HepG2 (cell line): ENCODE measurements at places on chromosomes 7 and 10.

DNA sequence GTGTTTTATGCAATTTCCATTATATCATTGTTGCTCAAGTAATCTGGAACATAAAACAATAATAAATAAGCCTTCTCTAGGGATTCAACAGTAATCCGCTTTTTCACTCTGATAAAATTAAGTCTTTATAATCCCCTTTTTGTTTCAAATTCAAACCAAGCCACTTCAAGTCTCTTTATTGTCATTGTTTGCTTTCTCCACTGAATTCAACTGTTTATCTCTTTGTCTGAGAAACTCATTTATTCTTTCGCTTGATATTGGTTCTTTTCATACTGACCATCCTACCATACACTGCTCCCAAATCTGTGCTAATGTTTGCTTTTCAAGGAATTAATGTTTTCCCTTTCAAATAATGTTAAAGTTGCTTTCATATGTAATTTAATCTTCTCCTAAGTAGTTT is 550.4 kb upstream of the PCDH15 start:
- no peak for DNase-seq

- DNase-seq = no peak
Observed at GRCh38 chr10:75803816-75804552, 372.6 kb downstream of the LRMDA start.

GRCh38 chr10:115974816-115975430 is 298.1 kb downstream of the GFRA1 start:
- DNase-seq = no peak

DNA sequence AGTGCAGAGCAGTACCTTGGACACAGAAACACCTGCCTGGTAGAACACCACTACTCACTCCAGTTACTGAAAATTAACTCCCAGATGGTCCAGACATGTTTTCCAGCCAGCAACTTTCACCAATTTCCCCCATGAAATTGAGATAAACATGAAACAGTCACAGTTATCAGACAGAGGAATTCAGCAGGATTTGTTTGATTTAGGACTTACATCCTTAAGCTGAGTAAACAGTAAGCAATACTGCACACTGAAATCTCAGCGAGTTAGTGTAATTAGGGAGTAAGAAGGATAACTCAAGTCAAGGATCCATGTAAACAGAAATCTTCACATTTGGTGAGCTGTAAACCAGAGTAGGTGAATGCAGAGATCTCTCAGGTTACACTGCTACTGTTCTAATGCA is 353.5 kb downstream of the ELMO1 start:
- peak; percentile 41 for DNase-seq

DNA sequence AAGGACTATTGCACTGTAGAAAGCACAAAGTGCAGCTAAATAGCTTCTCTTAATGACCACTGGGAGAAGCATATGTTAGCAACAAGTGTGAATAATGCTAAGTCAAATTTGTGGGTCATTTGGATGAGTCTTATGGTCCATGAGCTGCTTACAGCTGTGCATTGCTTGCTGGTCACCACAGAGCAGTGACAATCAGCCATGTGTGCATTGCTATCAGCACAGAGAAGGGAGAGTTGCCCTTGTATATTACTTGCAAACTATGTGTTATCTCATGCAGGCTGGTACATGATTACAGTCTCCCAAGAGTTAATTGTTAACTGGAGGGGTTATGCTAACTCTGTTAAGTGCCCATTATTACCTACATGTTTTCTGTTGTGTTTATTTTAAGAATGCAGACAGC is 25.7 kb downstream of the MRPS33 start:
- DNase-seq = peak; percentile 61

DNA sequence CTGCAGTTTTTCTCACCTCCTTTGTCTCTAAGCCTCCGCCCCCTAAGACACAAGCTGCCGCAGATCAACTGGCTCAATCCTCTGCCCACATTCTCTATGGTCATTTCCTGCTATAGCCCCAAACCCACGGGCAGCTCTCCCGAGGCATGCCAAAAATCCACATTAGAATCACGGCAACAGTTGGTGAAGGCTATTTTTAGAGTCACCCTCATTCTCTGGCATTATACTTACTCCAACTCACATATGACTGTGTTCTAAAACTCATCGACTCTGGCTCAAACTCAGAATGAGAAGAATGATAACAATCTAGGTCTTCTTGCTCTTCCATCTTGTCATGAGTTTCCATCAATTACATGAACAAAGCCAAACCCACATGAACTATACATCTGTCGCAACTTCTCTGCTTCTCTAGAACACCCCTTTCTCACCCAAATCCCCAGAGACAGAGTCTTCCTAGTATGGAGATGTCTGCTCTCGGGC is 10.9 kb upstream of the KIAA1549 start:
- DNase-seq = no peak

DNA sequence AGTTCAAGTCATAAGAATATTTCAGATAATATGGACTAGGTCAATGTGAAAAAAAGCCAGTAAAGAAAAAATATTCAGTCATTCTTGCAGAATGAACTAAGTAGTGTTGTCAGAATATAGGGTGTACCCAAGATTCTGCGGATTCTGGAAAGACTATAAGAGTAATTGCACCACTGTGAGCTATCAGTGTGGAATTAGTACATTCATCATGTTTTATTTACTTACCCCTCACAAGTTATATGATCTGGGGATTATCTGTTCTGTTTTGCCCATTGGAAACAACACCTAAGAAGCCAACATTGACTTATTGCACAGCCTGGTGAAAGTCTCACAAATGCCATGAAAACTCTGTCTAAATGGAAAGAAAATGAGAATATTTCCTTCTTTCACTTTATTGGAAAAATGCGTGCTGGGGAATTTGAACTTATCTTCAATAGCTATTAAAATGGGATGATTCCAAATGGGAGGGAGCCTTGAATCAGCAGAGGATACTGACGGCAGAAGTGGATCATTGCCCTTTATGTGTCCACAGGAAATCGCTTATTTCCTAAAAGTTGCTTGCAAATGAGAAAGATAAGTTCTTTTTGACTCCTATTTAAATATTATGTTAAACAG is 563.3 kb upstream of the POM121L12 start:
- no peak for DNase-seq

- DNase-seq = no peak
Observed at GRCh38 chr7:83514977-83515376, 134.0 kb downstream of the SEMA3E start.

- DNase-seq = no peak
Observed at GRCh38 chr10:84314275-84314674, 14.1 kb upstream of the CCSER2 start.

- no peak for DNase-seq
Observed at GRCh38 chr7:81709836-81710235, 60.0 kb downstream of the HGF start.

- DNase-seq = no peak
Observed at GRCh38 chr10:16832351-16833080, 15.3 kb upstream of the RSU1 start.

GRCh38 chr10:130545697-130546096 is 409.5 kb downstream of the GLRX3 start:
- DNase-seq = no peak

DNA sequence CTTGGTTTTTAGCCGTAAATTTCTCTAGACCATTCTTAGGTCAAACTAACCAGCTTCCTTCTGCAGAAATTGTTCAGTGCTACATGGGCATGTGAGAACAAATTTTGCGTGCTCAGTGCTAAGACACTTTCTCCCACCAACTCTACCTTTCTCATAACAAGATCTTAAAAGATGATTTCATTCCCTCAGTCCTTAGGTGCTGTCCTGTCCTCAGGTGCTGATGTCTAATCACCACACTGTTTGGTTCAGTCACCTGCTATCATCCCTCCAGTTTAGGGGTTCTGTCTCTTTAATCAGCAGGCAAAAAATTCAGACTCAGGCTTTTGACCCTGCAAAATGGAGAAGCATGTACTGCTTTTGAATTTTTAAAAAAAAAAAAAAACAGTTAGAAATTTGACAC is 227.5 kb upstream of the YAE1 start:
- no peak for DNase-seq

GRCh38 chr10:71873582-71874211 is 22.6 kb upstream of the PSAP start:
- DNase-seq = no peak

GRCh38 chr10:60041489-60042133 is 135.3 kb upstream of the CCDC6 start:
- DNase-seq = no peak

- no peak for DNase-seq
Observed at GRCh38 chr10:115092555-115093285, 445 bp upstream of the ATRNL1 start.

GRCh38 chr10:51705774-51706173 is 6.4 kb upstream of the CSTF2T start:
- DNase-seq = no peak

GRCh38 chr7:105596866-105597265 is 15.6 kb upstream of the EFCAB10 start:
- DNase-seq = no peak

GRCh38 chr10:76179806-76180205 is 748.4 kb downstream of the LRMDA start:
- DNase-seq = no peak

GRCh38 chr7:116028787-116029186 is 1.8 kb downstream of the TFEC start:
- no peak for DNase-seq

GRCh38 chr7:22772885-22773284 is 45.9 kb downstream of the IL6 start:
- no peak for DNase-seq

- no peak for DNase-seq
Observed at GRCh38 chr10:119726676-119727261, 919 bp downstream of the INPP5F start.

DNA sequence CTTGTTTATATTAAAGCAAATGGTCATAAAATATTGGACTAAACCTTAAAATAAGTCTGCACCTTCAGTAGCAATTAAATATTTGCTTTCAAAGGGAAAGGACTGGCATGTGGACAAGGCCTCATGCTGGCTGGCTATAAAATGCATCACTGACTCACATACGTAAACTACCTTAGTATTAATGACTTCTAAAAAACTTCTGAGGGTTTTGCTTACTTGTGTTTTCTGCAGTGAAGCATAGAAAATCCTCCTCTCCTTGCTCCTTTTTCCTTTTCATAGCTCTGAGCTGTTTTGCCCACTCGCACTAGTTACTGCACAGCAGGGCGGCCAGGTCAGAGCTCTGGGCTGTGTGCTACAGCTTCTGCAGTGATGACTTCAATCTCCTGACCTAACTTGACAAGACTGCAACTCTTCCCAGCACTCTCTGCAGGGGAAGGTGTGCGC is 82.3 kb downstream of the CUL2 start:
- DNase-seq = no peak
